ENCODE measurements at places on chromosomes 2 and 18.
A peak's percentile ranks its signal among the peaks of the same experiment; 100 is the strongest.

DNA sequence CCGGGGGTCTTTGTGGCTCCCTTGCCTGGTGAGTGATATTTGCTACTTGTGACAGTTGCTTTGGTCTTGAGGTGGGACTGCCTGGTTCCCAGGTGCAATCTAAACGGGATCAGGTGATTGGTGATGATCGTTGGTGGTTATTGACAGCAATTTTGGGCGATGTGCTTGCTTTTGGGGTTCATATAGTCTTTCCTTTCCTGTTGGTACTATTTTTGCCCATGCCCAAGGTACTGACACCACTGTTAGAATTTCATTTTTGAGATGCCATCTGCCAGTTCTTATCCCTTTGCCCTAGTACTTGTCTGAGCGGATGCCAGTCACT, 573 bp downstream of the WDR7 start:
- DNase-seq = no peak

- DNase-seq = no peak
Observed at GRCh38 chr2:185279999-185280398, 458.6 kb upstream of the FSIP2 start.

GRCh38 chr2:128799284-128799552, 480.6 kb upstream of the HS6ST1 start:
- no peak for DNase-seq

DNA sequence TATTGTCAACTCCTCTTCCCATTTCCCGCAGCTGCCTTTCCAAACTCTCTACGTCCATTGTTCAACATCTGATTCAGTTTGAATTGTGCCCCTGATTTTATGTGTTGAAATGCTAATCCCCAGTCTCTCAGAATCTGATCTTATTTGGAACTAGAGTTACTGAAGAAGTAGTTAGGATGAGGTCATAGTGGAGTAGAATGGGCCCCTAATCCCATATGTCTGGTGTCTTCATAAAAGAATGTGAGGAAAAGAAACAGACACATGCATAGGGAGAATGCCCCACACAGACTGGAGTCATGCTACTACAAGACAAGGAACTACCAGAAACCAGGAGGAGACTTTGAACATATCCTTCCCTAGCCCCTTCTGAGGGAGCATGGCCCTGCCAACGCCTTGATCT, 99.2 kb downstream of the LRP1B start:
- DNase-seq = no peak

GRCh38 chr18:62938006-62938405, 222.7 kb downstream of the PHLPP1 start:
- DNase-seq = peak; percentile 54

DNA sequence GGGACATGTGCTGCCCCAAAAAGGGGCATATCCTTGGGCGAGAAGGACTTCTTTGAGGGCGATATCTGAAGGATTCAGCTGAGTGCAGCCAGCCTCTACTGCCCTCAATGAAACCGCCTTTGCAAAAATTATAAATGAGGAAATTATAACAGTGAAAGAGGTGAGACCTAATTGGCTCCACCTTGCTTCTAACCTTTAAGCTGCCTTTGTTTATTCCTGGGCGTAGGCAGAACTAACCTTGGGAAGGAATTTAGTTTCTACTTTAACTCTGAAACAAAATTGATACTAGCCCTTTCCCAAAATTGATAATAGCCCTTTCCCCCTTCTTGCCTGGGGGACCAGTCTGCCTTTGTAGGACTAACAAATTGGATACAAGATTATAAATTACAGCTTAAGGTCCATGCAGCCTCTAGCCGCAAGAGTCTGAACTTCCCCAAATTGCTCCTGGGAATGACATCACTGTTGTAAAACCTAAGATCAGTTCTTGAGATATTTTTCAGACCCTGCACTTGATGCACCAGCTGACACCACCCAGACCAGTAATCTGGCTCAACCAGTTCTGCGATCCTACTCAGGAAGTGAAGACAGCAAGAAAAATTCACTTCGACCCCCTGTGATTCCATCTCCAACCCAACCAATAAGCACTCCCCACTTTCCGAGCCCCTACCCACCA, 36.0 kb upstream of the ASAP2 start:
- no peak for DNase-seq

DNA sequence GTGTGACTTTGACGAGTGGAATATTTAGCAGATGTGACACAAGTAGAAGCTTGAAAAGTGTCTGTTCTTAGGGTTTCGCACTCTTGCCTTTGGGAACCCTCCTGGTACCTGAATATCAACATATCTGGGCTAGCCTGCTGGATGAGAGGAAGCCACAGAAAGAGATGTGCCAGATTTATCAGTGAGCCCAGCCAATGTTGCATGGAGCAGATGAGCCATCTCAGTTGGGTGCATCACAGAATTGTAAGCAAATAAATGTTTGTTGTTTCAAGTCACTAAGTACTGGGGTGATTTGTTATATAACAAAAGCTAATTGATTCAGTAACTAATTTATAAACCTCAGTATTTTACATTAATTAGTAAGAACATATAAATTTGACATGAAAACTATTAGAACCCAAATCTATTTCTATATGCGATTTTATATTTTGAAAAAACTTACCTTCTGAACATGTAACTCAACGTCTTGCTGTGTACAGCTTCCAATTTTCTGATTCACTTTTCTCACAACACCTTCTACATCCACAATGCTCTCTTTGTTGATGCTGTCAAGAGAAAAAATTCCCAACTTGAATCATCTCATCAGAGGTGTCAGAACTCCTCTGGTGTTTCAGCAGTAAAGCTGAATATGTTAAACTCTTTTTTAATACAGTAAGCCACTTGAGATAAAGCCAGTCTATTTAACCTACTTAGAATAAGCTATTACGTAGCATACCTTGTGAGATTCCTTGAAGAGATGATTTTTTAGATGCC, 42.3 kb downstream of the DARS1 start:
- DNase-seq = no peak
